Left lobe of liver (tissue), 2 donors: ENCODE measurements at places on chromosomes 5 and 9.

GRCh38 chr5:170216257-170216864 lies 16.4 kb upstream of the C5orf58 start:
- no peak for DNase-seq

- DNase-seq: no peak
Measured at GRCh38 chr5:125484272-125484741, 737.9 kb upstream of the ZNF608 start.

GRCh38 chr5:132296412-132297016 lies 2.3 kb downstream of the SLC22A4 start:
- peak; percentile 42 for DNase-seq

DNA sequence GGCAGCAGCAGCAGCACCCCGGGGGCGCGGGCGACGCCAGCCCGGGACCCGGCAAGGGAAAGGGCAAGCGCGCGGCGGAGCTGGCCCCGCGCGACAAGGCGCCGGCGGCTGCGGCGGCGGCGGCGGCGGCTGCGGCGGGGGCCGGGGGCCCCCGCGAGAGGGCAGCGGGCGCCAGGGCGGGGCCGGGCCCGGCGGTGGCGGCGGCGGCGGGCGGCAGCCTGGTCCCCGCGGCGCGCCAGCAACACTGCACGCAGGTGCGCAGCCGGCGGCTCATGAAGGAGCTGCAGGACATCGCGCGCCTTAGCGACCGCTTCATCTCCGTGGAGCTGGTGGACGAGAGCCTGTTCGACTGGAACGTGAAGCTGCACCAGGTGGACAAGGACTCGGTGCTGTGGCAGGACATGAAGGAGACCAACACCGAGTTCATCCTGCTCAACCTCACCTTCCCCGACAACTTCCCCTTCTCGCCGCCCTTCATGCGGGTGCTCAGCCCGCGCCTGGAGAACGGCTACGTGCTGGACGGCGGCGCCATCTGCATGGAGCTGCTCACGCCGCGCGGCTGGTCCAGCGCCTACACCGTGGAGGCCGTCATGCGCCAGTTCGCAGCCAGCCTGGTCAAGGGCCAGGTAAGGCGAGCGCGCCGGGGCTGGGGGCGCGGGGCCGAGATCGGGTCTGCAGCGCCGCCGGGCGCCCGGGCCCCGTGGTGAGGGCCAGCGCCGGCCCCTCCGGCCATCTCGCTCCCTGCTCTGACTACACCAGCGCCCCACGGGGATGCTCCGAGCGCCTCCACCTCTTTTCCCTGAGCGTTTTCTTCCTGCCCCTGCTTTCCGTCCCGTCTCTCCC lies at the start of gene UBE2QL1:
TSS of gene UBE2QL1 (plus strand) at position 238 of the 843 bp plus-strand sequence. CDS start at position 273, 35 bp downstream.
- DNase-seq: peak; percentile 48

- no peak for DNase-seq
Measured at GRCh38 chr5:124605541-124605940, 140.9 kb downstream of the ZNF608 start.

DNA sequence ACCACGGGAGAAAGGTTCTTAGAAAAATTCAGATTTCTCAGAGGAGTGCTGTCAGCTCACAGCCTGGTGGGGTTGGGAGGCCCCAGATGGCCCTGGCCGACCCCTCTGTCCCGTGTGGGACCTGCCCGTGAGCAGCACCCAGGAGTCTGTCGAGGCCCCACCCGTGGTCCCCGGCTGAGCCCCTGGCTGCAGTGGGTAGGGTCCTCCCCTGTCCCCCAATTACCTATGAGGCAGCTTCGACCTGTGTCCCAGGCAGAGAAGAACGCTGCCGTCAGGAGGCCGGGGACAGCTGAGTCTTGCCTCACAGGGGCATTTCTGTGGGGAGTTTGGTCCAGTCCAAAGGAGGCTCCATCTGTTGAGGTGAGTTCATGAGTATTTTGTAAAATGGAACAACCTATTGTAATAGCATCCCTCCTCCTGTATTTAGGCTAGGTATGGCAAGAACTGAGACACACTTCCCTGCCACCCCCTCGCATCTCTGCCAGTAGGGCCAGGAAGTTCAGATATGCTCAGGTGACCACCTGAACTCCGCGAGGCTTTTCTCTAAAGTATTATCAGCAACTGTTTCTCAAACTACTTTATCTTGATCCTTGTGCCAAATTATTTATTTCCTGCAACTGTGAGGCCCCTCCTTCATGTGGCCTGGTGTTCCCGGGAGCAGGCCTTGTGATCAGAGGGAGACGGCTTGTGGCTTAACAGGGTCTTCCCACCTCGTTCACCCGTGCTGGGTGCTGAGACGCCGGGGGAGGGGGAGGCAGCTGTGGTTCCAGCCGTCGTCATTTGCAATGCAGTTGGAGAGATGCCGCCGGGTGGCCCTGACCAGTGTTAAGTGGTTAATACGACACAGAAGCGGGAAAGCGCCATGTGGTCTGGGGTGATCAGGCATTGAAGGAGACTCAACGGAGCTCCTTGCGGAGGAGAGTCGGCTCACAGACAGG lies 1.7 kb downstream of the AHRR start:
- no peak for DNase-seq

DNA sequence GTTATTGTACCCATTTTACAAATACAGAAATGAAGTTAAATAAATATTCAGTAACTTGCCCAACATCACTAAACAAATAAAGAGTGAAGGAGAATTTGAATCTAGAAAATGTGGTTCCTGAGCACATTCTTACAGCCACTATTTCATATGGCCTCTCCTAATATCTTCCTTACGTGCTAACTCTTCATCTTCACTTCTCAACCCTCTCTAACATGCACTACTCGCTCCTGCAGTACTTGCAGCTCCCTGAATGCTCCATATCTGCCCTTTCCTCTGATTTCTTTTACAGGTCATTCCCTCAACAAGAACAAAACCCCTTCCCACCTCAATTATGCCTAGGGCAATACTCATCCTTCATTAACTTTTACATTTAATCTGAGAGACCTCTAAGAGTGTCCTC lies 711.5 kb downstream of the CETN3 start:
- DNase-seq: no peak
